ENCODE measurements at places on chromosomes 5 and 9.
A peak's percentile ranks its signal among the peaks of the same experiment; 100 is the strongest.

- no peak for DNase-seq
Observed at GRCh38 chr5:172835994-172836356, 1.9 kb downstream of the ERGIC1 start.

GRCh38 chr5:158819095-158819494, 280.6 kb downstream of the EBF1 start:
- no peak for DNase-seq

GRCh38 chr9:97109194-97109811, 70.4 kb upstream of the CTSV start:
- no peak for DNase-seq

- no peak for DNase-seq
Observed at GRCh38 chr5:57311921-57312735, 138.3 kb downstream of the GPBP1 start.

- peak; percentile 29 for DNase-seq
Observed at GRCh38 chr5:33241802-33242201, 199.0 kb upstream of the TARS1 start.

DNA sequence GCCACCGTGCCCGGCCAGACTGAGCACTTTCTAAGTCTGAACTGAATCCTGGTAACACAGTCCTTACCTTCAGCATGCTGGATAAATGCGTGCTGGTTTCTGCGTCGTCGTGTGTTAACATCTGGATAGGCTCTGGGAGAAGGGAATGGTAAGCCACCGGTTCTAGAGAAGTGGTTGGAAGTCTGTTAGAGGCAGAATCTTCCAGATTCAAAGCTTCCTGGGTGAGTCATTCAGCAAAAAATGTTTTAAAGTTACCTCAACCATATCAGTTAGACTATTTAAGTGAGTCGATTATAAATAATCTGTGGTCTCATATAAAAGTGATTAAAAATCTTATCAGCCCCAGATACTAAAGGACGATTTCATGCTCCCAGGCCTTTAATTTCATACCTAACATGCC, 256.5 kb upstream of the NFIL3 start:
- DNase-seq: no peak

DNA sequence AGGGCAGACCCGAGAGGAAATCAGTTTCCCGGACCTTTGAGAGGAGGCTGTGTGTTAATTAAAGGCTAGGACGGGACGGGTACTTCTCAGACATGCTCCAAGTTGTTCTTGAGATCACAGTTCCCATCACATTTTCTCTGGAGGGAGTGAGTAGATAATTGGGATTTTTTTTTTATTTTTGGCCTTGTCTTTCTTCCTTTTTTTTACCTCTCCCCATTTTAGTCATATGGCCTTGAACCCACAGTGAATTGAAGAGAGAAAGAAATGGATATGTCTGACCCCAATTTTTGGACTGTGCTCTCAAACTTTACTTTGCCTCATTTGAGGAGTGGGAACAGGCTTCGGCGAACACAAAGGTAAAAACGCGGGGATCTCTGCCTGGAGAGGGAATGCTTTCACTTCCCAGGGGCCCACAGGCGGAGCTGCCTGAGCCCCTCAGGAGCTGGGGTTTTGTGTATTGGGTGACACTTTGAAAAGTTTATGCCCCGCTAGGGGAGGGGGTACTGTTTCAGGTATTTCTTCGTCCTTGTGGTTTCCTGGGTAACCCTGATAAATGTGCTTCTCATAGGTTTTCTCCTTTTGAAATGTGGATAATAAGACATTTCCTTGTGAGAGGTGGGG, 191.8 kb downstream of the CD180 start:
- peak; percentile 19 for DNase-seq

DNA sequence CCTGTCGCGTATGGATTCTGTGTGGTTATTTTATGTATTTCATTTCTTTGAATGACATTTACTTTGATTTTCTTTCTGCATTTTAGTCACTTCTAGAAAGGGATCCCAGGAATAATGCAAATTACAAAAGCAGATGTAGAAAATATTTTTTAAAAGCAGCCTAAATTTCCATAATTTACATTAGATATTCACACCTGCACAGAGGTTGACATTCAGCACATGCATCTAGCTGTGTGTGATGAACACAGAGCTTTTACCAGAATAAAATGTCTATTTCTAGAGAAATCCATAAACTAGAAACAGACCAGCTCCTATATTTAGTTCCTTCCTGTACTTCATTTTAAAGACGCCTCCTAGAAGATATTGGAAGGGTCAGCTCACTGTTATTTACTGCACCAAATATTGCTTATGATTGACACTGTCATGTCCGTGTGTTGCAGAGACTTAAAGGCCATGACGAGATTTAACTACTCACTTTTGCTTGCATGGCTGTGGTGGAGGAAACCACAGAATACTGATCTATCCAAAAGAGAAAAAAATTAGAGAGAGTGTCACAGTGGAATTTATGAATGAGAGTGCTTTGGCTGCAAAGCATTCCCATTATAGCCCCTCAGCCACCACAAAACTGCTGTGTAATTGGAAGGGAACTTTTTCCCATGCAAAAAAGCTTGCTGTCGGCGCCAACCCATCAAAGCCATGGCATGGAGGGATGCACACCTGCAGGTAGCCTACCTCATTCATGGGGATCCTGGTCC, 58.1 kb downstream of the EBF1 start:
- DNase-seq: no peak

- DNase-seq: no peak
Observed at GRCh38 chr5:109779036-109779735, 89.5 kb downstream of the MAN2A1 start.

- no peak for DNase-seq
Observed at GRCh38 chr5:146910239-146910638, 31.7 kb upstream of the PPP2R2B start.

GRCh38 chr9:93060746-93061259, 2.3 kb downstream of the SUSD3 start:
- DNase-seq: peak; percentile 17

- peak; percentile 54 for DNase-seq
Observed at GRCh38 chr9:121686930-121687541, 35.6 kb downstream of the DAB2IP start.

DNA sequence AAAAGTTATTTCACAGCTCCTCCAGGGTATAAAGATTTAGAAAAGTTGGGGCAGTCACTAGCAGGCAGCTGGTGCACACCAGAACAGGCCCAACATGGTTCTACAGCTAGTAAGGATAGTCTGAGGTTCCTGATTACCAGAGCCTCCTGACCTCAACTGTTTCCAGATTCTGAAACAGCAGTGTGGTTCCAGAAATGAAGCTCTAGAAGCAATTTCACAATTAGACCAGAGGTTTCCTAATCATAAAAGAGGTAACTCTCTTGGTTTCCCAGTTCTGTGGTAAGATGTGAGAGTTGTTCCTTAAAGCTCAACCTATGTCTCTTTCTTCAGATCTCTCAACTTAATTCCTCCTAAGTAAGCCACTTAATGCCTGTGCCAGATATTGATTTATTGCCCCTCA, 11.9 kb downstream of the AGTPBP1 start:
- DNase-seq: no peak

- peak; percentile 77 for DNase-seq
Observed at GRCh38 chr5:160508780-160509361, 87.2 kb downstream of the PTTG1 start.

DNA sequence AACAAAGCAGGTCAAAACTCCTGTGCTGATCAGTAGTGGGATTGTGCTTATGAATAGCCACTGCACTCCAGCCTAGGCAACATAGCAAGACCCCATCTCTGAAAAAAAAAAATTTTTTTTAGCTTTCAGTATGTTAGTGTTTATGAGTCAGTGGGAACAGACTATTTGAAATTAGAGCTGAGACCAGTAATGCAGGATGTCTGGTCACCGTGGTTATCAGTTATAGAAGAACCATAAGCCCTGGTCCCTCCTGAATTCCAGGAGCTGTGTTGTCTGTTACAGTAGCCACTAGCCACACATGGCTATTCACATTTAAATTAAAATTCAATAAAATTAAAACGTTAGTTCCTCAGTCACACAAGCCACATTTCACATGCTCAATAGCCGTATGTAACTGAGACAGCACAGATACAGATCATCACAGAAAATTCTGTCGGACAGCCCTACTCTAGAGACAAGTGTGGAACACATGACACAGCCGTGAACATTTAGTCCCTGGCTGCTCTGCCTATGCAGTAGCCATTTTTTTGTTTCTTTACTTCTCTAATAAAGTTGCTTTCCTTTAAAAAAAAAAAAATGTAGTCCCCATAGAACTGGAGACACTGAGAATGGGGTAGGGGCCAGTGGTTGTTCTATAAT, 96.1 kb upstream of the SAP30L start:
- DNase-seq: no peak

DNA sequence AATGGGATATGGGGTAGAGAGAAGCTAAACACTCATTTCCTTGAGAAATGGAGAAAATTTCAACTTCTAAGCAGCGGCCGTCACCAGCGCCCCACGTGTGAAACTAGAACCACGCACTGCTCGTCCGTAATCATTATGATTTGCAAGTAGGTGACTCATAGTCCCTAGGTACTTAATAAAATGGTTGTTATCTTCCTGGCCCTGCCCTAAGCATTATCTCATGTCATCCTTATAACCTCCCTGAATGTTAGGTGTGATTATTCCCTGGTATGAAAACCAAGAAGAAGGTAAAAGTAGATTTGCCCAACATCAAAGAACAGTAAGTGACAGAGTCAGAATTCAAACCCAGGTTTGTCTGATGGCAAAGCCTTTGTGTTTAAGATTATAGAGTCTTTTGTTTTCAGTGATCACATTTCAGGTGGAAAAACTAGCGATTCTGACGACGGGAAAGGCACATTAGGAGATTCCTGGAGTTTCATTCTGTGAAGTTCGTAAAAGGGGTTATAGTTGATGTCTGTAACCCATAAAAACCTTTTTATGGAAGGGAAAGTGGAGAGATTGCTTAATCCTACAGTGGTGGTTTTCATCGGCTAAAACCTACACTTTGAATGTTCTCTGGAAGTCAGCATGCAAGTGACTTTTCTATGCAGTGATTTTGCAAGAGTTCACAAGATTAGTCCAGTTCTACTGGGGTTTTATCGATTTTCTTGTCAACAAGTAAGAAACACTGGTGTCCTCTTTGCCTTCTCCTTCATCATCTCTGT, 202.9 kb upstream of the WWC1 start:
- DNase-seq: no peak

DNA sequence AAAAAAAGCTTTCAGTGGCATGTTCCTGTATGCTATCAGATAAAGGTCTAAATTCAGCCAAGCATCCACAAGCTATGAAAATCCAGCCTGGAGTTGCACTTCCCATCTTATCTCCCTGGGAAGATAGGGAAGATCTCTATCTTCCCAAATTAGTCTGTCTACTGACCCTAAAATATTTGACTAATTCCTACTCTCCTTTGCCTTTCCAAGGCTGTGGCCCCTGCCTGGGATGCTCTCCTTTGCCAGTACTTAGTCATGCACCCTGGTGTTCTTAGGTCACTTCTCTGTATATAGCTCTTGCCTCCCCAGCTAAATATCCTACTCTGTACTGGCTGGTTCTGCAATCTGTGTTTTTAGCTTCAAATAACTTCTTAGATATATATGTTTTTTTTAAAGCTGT, 44.0 kb upstream of the PLPP1 start:
- DNase-seq: no peak

DNA sequence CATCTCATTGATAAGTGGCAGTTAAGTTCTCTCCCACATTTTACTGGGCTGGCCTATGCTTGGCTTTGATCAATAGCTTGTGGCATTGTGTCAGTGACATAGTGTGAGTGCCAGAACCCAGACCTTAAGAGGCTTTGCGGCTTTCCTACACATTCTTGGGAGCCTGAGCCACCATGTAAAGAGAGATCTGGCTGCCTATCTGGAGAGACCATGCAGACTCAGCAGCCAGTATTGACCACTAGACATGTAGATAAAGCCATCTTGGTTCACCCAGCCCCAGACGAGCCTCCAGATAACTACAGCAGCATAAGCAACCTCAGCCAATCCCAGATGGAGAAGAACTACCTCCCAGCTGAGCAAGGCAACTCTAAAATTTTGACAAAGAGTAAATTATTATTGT, 28.6 kb downstream of the C9orf153 start:
- DNase-seq: no peak

DNA sequence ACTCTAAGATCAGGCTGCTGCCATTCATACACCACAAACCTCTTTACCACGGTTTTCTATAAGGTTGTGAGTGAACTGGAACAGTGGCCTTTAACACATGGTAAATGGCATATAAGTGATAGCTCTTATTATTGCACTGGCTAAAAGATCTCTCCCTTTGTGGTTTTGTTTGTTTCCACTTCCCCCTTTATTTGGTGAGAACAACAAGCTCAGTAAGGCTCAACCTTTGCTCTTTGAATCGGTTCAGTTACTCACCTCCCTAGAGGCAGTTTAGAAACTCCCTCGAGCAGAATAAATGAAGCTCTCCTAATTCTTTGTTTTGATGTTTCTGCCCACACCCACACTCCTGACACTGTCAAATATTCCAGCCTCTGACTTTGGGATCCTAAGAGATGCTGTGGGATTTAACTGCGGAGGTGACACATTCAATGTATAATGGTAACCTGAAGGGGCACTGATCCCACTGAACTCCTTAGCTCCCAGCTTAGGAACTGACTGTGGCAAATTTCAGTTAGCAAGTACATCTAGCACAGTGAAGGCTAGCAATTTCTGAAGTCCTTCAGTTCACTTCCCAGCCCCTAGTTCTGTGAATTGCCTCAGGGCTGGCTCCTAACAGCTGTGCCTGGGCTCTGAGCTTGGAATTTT, 22.5 kb upstream of the RAD23B start:
- no peak for DNase-seq

GRCh38 chr9:70510157-70510770, 95.8 kb upstream of the KLF9 start:
- no peak for DNase-seq

DNA sequence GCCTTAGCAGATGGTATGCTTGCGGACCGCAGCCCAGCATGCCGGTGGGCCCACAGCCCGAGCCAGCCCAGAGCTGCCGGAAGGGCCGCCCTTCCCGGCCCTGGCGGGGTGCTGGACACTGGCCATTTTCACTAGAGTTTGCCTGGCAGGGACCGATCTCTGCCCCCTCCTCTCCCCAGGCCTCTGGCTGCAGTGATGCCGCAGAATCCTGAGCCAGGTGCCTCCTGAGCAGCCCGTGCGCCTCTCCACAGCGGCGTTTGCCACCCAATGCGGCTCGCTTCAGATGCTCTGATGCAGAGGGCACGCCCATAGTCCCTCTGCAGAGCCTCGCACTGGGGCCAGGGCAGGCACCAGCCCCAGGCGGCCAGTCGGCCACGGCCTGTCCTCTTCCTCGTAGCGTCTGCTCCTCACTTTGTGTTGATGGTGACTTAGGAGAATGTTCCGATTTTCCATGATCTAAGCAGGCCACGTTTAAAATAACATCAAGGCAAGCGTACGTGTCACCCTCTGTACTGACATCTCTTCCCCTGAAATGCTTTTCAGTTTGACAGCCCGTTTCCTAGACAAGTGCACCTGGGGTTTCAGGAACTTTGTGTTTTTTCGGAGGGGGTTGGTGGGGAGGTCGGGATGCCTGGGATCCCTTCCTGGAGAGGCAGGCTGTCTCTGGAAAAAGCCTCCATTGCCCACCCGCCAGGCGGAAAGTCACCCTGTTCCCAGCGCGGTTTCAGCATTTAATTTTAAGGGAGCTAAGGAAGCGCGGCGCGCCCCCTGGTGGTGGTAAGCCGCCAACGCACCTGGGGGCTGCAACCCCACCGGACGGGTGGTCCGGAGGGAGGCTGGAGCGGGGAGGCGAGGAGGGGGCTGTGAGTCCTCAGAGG, 29.8 kb upstream of the HMCN2 start:
- peak; percentile 64 for DNase-seq

Measured in CD4-positive, alpha-beta T cell treated with Interleukin-4 for 1 hour (primary cell).